ENCODE measurements at places on chromosomes 11 and 22. TPM values are rescaled to one million over a fixed set of nuclear protein-coding genes. Genes with fewer than 3 reads are reported as not detected.

ZNF215 gene
- 3.0 TPM for total RNA-seq

CCDC157 gene
- 1.4 TPM for total RNA-seq

RAB39A gene
- total RNA-seq, result not detected

RASL10A gene
- total RNA-seq, result not detected

PMM1 gene
- total RNA-seq, result 31.1 TPM

PRMT3 gene
- total RNA-seq, result 12.6 TPM

LRRC75B gene
- total RNA-seq, result 4.9 TPM

PTPMT1 gene
- total RNA-seq, result 60.3 TPM

MCAT gene
- total RNA-seq, result 6.9 TPM

TMEM86A gene
- total RNA-seq, result 0.60 TPM

TMPRSS4 gene
- total RNA-seq, result 0.17 TPM

APOL5 gene
- total RNA-seq, result not detected

SUSD2 gene
- 0.26 TPM for total RNA-seq

DRICH1 gene
- total RNA-seq, result 0.17 TPM

KCNK4 gene
- total RNA-seq, result 0.09 TPM

ZNRF3 gene
- total RNA-seq, result 2.2 TPM

IGF2 gene
- total RNA-seq, result 0.69 TPM

NLRP10 gene
- total RNA-seq, result 0.09 TPM

MFRP gene
- total RNA-seq, result not detected

TUG1 gene
- 24.1 TPM for total RNA-seq

SOX6 gene
- total RNA-seq, result 0.32 TPM

APOA5 gene
- not detected for total RNA-seq

GRAP2 gene
- total RNA-seq, result not detected

INPP5J gene
- total RNA-seq, result 0.16 TPM

GRM5 gene
- under 0.01 TPM for total RNA-seq

IL17REL gene
- total RNA-seq, result not detected

RFPL3 gene
- not detected for total RNA-seq

RBM14 gene
- 17.3 TPM for total RNA-seq

OR51B5 gene
- total RNA-seq, result 0.26 TPM

C22orf31 gene
- total RNA-seq, result not detected

SLC22A8 gene
- total RNA-seq, result not detected

KCNE3 gene
- 3.8 TPM for total RNA-seq

TRPM5 gene
- total RNA-seq, result not detected

HEPN1 gene
- not detected for total RNA-seq

CTSF gene
- total RNA-seq, result 28.1 TPM

ACTN3 gene
- 0.32 TPM for total RNA-seq

SHISAL1 gene
- 5.8 TPM for total RNA-seq

PLEKHA7 gene
- total RNA-seq, result 0.17 TPM

BATF2 gene
- 0.63 TPM for total RNA-seq

KCNJ1 gene
- total RNA-seq, result under 0.01 TPM

MIOX gene
- total RNA-seq, result not detected

KRTAP5-3 gene
- total RNA-seq, result not detected

GLB1L2 gene
- total RNA-seq, result not detected

EIF3D gene
- 594 TPM for total RNA-seq

HTR3A gene
- not detected for total RNA-seq

INPPL1 gene
- total RNA-seq, result 44.8 TPM

MS4A12 gene
- total RNA-seq, result not detected

TSPAN32 gene
- total RNA-seq, result 0.47 TPM

CBLIF gene
- not detected for total RNA-seq

IRAG1 gene
- 6.8 TPM for total RNA-seq

All from bronchial smooth muscle cell (primary cell).